ENCODE measurements at places on chromosomes 13 and 19.

DNA sequence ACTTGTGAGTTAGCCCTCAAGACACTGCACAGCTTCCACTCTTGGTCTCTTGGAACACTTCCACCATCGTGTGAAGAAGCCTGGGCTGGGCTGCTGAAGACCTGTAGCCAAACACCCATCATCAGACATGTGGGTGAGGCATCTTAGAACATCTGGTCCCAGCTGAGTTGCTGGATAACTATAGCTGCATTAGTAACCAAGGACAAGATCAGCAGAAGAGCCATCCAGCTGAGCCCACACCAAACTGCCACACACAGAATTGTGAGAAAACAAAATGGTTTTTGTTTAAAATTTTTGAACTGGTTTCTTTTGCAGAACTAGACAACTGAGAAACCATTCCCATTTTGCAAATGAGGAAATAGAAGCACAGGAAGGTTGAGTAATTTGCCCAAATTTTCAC lies 56.2 kb downstream of the CCNE1 start:
- no peak for DNase-seq

DNA sequence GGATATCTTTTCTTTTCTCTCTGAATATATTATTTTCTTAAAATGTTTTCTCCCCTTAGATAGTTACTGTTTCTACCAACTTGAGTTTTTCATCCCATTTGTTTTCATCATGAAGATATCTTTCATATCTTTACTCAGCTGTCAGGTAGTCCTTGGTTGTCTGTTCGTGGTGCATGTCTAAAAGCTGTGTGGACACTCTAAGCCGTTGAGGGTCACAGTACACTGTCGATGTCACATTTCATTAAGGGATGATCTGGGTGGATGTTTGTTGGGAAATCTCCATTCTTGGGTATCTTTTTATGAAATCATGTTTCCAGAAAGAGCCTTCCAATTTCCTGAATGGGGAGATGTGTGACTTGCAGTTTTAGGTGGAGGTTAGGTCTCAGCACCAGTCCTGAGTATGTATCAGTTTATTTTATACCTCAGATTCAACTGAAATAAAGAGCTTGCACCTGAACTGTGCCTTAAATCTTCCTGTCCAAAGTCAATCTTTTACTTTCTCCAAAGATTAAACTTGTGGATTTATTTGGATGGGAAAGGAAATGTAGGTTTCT lies 23.2 kb downstream of the ZMYM2 start:
- DNase-seq = no peak

DNA sequence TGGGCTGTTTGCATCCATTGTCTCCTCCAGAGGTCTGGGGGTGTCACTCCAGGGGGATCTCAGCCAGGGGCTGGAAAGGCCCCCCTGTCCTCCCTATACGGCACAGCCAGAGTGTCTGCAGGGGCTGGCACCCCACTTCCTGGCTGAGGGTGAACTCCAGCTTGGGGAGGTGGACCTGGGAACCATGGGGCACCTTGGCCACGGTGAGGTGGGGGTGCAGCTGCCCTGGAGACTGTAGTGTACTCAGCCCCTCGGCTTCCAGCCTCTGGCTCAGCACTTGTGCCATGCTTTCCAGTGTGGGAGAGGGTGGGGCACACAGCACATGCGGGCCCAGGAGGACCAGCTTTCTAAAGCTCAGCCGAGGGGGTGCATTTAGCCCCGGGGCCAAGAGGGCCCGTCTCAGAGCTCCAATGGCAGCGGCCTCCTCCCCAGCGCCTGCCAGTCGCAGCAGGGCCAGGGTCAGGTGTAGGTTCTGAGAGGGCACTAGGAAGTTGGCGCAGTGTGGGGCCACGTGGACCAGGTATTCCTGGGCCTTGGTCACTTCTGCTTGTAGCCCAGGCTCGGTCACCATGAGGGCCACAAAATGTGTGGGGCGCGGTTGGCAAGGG lies 1.4 kb downstream of the LENG9 start:
- DNase-seq = no peak

DNA sequence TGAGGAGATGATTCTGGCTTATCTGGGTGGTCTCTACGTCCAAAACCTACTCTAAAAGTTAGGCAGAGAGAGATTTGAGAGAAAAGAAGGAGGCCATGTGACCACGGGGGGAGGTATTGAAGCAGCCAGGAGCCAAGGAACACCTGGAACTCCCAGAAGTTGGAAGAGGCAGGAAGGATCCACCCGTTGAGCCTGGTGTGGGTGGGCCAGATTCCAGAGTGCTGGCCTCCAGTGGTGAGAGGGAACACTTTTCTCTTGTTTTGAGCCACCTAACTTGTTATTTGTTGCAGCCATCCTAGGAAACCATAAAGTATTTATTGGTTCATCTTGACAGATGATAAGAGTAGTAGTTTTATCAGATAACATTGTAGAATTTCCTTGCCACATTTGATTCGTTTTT lies 396.9 kb downstream of the MYO16 start:
- DNase-seq = no peak

GRCh38 chr13:112960706-112961105 lies 8.3 kb upstream of the MCF2L start:
- DNase-seq = no peak

GRCh38 chr19:38805180-38805579 lies 7.6 kb downstream of the LGALS4 start:
- DNase-seq = no peak

- no peak for DNase-seq
Observed at GRCh38 chr13:71030784-71031183, 836.2 kb downstream of the DACH1 start.

DNA sequence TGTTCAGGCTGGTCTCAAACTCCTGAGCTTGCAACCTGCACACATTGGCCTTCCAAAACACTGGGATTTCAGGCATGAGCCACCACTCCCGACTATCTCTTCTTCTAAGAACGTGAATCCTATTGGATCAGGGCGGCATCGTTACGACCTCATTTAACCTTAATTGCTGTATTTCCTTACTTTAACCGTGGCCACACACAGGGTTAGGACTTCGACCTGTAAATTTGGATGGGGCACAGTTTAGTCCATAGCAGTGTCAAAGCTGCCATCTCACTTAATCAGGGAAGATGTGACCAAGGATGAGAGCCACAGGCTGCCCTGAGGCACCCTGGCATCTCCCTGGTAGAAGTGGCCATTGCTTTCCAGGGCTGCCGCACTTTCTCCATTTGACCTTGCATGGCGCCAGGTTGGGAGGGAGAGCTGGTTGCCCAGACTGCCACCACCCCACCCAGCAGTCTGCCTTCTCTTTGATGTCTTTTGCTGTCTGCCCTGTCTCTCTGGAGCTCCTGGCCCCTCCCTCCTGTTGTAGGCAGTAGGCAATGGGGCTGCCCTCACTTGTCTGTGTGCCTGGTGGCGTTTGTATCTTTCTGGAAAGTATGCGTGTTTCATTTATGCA lies 141.3 kb upstream of the RNF113B start:
- DNase-seq = no peak

GRCh38 chr19:34274284-34274826 lies 20.0 kb downstream of the GARRE1 start:
- DNase-seq = no peak

- DNase-seq = no peak
Observed at GRCh38 chr19:56139847-56140582, 1.1 kb upstream of the ZNF444 start.

All from DMS 273 treated with DMSO at 0.1 percent for 48 hours (cell line).